ENCODE measurements at places on chromosomes 5 and 9. TPM values are rescaled to one million over a fixed set of nuclear protein-coding genes. Genes with fewer than 3 reads are reported as not detected.

DNA sequence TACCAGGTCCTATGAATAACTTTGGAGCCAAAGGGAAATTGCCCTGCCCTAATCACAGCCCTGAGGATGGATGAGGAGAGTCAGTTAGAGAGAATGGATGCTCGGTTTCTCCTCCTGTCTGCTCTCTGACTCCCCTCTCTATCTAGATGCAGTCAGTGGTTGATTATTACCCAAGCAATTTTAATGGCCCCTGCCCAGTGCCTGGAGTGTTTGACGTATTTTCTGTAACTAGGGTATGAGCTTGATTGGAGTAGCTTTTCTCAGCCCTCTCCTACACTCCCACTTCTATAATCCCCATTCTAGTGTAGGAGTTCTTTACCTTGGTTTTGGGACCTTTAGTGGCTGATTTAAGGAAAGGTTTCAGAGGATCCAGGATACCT lies 60.4 kb downstream of the DOCK2 start:
- no peak overlapping the region for H3K27ac ChIP-seq
- H3K27me3 ChIP-seq: no peaks in the 10 kb centered on the region
- peaks cover 98% of the 10 kb centered on the region for H3K36me3 ChIP-seq
- DNase-seq: no peak

GRCh38 chr5:158283397-158283796 lies 424.5 kb upstream of the CLINT1 start:
- no peak overlapping the region for H3K4me3 ChIP-seq
- DNase-seq: no peak
- no peak overlapping the region for H3K27ac ChIP-seq

GRCh38 chr5:142618130-142618523 lies 67.8 kb downstream of the FGF1 start:
- no peak for DNase-seq
- no peaks in the 10 kb centered on the region for H3K27me3 ChIP-seq
- H3K27ac ChIP-seq: no peak overlapping the region
- no peaks in the 10 kb centered on the region for H3K36me3 ChIP-seq
- H3K4me3 ChIP-seq: no peak overlapping the region

- no peak for DNase-seq
- no peak overlapping the region for H3K4me3 ChIP-seq
- H3K27ac ChIP-seq: no peak overlapping the region
- peaks cover 24% of the 10 kb centered on the region for H3K4me1 ChIP-seq
- H3K27me3 ChIP-seq: no peaks in the 10 kb centered on the region
- H3K36me3 ChIP-seq: no peaks in the 10 kb centered on the region
These were observed 2.3 kb upstream of the ST8SIA4 start for GRCh38 chr5:100905259-100905914.

DNA sequence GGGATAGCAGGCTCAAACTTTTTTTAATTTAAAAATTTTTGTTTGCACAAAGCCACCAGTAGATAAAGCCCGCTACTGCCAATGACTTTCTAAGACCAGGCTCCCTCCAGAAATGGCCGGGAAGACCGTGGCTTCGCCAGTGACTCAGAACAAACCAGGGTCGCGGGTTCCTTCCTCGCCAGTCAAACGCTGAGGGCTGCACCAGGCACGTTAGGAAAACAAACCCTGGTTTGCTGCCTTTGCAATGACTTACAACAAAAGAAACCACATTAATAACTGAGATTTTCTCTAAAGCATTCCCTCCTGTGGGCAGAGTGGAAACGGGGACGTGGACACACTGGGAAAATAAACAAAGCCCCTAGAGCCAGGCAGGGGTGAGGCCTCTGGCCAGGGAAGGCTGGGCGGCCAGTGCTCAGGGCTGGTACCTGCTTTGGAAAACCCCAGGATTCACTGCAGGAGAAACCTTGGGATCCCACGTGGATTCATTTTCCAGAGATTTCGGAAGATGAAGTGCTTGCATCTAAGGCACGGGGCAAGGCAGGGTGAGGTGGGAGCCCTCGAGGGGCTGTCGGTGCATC lies 3.8 kb downstream of the PRRX2 start:
- H3K4me1 ChIP-seq: peaks cover 5% of the 10 kb centered on the region
- no peak overlapping the region for H3K4me3 ChIP-seq
- DNase-seq: no peak
- H3K36me3 ChIP-seq: no peaks in the 10 kb centered on the region
- H3K27ac ChIP-seq: no peak overlapping the region

DNA sequence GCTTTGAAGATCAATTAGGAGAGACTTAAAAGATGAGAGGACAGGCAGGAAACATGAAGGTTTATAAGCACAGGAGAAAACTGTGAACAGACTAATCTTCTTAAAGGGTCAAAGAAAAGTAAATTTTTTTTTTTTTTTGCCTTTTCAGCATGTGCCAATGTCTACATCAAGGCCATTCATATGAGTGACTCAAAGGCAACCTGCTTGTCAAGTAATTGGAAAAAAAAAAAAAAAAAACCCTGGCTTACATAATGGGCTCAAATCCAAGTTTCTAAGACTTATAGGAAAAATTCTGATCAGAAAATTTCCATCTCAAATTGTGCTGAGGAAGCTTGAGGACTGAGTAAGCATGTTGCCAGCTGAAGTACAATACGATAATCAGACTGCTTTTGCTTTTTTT lies 15.9 kb downstream of the PPP2R2B start:
- no peaks in the 10 kb centered on the region for H3K4me1 ChIP-seq
- no peaks in the 10 kb centered on the region for H3K36me3 ChIP-seq
- H3K4me3 ChIP-seq: no peak overlapping the region
- no peak for DNase-seq
- H3K27me3 ChIP-seq: no peaks in the 10 kb centered on the region

- H3K27ac ChIP-seq: no peak overlapping the region
- no peaks in the 10 kb centered on the region for H3K27me3 ChIP-seq
- H3K36me3 ChIP-seq: peaks cover 19% of the 10 kb centered on the region
- H3K4me3 ChIP-seq: no peak overlapping the region
- DNase-seq: no peak
These were observed 43.9 kb downstream of the AMBP start for GRCh38 chr9:114034196-114034595.

- no peak overlapping the region for H3K27ac ChIP-seq
- peaks cover 7% of the 10 kb centered on the region for H3K4me1 ChIP-seq
- no peaks in the 10 kb centered on the region for H3K36me3 ChIP-seq
- no peaks in the 10 kb centered on the region for H3K27me3 ChIP-seq
These were observed 19.0 kb upstream of the PTGER4 start for GRCh38 chr5:40660751-40661150.

The LMBRD2 gene
- polyA plus RNA-seq: 0.45 TPM

The IGFBPL1 gene
- polyA plus RNA-seq: not detected

All from CD14-positive monocyte (primary cell).